ENCODE measurements at places on chromosomes 6 and 20.

- no peak for DNase-seq
These were observed 7.1 kb downstream of the PRIM2 start for GRCh38 chr6:57324538-57324937.

GRCh38 chr20:63759377-63759901 is 19.9 kb downstream of the SLC2A4RG start:
- no peak for DNase-seq

DNA sequence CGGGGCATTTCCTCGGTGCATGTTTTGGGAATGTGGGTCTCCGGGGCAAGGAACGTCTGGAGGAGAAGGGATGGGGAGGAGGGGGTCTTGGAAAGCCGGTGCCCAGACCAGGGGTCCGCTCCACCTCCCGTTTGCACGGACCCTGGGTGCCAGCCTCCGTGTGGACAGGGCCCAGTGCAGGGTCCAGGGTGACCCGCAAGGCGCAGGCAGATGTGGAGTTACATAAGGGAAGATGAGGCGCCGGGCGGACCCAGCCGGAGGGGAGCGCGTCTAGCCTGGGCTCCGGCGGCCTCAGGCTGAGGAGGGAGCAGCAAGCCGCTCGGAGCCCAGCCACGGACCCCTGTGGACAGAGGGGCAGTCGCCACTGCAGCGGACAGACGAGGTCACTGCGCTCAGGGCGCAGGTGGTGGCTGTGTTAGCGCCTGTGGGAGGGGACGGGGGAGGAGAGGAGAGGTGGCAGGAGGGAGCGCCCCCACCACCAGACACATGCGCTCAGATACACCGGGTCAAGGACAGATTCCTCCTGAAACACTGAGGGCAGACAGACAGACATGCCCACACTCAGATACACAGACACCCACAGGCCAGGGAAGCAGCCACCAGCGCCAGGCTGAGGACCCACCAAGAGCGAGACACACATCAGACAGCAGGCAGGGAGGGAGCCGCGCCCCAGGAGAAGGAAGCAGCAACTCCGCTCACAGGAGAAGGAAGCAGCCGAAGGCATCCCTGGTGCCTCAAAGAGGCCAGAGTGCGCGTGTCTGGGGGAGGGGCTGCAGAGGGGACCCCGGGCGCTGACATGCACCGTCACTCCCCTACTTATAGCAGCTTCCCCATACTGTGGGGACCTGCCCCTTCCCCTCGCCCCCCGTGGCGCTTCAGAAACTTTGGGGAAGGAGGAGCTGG is 839 bp upstream of the HRH3 start:
- DNase-seq = no peak

DNA sequence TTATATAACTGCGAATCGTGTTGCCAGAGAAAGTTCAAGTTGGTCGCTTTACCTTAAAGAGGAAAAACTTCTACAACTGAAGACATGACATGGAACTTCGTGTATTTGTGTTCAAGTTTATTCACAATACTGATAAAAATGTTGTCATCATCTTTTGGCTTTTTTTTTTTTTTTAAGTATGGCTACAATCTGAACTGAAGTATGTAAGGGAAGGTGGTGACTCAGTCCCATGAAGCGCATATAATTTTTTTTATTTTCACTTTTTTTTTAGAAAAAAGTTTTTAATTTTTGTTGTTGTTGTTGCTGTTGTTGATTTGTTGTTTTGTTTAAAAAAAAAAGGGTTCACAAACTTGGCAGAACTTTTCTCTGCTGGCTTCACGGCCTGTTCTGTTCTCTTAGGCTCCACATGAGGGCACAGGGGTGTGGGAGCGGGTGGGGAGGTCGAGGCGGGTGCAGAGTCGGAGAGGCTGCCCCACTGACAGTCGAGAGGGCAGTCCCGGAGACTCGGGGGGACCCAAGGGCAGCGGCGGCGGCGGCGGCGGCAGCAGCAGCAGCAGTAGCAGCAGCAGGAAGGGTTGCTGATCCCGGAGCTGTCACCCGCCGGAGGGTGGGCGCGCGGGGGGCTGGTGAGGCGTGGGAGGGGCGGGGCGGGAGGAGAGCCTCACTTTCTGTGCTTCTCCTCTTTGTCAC is 17.0 kb downstream of the TFAP2A start:
- no peak for DNase-seq

DNA sequence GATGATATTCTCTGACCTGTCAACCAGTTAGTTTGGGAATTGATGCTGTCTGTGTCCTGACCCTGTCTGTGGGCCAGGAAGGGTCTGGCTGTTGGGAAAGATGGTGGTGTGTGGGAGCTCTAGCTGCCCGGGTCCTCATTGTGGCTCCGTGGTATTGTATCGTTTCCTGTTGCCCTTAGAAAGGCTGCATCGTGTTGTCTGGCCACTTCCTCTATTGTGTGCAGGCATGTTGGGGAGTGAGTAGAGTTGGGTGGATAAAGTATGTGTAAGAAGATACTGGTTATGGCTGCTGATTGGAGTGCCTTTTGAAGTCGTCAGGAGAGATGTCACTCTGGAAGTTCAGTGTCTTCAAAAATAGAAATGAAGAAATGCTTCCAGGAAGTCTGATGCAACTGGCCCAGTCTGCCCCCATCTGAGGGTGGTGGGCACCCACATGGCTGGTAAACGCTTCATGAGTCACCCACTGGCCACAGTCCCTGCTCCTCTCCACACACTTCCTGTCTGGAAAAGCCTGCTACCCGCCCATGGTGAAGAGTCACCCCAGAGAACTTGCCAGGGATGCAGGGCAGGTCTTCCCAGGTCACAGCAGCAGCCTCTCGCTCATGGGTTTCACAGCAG is 27.9 kb downstream of the PPARD start:
- no peak for DNase-seq

- no peak for DNase-seq
These were observed 258.0 kb downstream of the ATXN1 start for GRCh38 chr6:16503241-16503775.

GRCh38 chr6:98560418-98560817 is 274.0 kb upstream of the POU3F2 start:
- no peak for DNase-seq

- DNase-seq = no peak
These were observed 395.9 kb downstream of the DHX35 start for GRCh38 chr20:39358052-39358451.

DNA sequence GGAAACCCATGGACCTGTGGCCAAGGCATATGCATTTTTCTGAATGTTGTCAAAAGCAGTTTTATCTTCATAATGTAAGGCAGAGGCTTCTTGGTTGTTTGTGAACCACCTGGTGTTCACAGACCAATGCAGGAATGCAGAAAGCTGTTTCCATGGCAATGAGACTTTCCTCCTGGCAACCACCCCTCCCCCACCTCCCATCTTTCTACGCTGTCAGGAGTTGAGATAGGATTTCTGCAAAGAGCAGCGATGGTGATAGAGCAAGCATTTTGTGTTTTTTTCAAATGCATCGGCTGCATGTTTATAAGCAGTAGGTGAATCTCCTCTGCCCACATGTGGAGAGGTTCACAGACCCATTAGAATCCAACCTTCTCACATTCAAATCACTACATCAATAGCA is 114.1 kb upstream of the SMLR1 start:
- no peak for DNase-seq

Data from prostate gland (tissue), 2 donors.